ENCODE measurements at places on chromosomes 5 and 9. TPM values are rescaled to one million over a fixed set of nuclear protein-coding genes. Genes with fewer than 3 reads are reported as not detected.

DNA sequence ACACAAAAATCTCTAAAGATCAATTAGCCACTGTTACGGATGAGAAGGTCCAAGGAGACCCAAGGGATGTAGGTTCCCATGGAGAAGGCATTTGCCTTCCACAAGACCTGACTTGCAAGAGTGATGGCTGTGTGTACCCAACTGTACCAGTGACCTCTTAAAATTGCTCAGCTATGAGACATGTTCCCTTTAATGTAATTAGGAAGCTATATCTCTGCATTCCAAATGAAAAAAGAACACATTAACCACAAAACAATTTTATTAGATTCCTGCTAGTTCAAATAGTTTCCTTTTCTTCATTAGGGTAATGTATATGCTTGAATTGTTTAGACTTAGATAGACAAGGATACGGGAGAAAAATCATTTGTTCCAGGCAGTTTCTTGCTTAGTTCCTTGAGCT, 3.3 kb downstream of the OR2Y1 start:
- DNase-seq = no peak

GRCh38 chr5:58043032-58043945, 416.6 kb downstream of the PLK2 start:
- DNase-seq = no peak

DNA sequence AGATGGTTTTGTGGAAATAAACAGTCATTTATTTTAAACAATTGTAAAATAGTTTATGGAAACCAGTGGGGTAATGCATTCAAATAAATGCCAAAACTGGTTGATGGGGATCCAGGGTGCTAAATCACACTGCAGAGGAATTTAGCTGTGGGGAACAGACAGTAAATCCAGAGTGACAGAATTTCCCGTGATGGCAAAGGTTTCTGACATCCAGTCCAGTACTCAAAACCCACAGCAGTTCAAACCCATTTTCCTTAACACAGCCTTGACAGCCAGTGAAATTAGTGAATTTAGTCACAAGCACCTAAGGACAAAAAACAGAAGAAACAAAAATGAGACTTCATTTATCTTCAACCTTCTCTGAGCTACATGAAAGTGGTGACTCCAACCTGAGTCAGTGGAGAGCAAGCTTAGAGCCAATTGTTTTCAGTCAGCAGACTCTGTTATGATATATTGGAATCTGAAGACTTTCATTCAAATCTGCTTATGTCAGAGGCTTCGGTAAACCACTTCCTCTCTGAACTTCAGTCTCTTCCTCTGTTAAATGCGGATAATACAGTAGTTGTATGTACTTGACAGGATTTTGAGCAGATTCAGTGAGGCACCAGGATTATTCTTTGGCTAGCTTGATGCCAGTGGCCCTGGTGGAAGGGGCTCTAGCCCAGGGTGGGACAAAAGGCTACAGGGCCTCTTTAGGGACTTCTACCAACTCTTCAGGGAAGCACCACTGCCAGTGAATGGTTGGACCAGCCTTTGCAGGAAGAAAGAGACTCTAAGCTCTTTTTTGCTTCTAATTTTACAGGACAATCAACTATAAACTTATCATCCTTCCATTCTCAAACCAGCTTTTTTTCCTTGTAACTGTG, 185.3 kb downstream of the MAPKAP1 start:
- DNase-seq = no peak

- DNase-seq = no peak
Observed at GRCh38 chr9:34463098-34463900, 4.7 kb downstream of the DNAI1 start.

GRCh38 chr5:167699432-167699831, 592.0 kb upstream of the WWC1 start:
- DNase-seq = peak; percentile 32

DNA sequence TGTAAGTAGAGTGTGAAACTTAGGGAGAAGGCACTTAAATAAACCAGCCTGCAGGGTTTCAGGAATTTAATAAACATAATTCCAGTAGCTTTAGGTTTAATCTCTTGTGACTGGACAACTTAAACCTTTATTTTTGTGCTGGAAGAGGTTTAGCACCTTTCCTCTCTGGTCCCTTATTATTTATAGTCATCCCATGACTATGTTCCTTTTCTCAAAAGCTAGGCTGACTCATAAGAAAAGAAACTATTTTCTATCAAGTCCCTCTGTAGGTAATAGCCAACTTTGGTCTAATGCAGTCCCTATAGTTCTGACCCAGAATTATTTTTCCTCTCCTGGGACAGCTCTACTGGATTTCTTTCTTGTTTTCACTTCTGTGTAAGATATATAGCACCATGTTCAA, 588.9 kb downstream of the NR2F1-AS1 start:
- no peak for DNase-seq

- no peak for DNase-seq
Observed at GRCh38 chr5:39412721-39413394, 11.9 kb downstream of the DAB2 start.

DNA sequence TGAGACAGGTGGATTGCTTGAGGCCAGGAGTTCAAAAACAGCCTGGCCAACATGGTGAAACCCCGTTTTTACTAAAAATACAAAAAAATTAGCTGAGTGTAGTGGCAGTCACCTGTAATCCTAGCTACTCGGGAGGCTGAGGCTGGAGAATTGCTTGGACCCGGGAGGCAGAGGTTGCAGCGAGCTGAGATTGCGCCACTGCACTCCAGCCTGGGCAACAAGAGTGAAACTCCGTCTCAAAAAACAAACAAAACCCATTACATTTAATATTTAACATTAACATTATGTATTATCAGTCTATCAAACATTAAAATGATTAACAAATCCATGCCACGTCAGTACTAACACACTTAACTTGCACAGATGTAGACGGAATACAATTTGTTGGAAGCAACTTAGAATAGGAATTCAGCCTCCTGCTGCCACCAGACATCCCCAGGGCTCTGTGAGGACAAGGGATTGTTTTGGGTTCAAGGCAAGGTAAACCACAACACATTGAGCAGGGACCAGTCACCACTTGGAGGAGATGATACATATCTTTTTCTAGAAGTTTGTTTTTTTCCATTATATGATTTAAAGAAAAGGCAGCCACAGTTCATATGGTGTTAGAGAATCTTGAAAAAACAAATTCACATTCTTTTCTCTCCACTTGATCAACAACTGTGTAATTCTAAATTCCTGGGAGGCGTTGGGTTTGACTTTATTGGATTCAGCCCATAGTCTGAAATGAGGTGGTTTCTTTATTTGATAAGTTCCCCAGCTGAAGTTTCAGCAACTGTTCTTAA, 104.1 kb upstream of the BASP1 start:
- no peak for DNase-seq

GRCh38 chr5:9186069-9186468, 359.8 kb downstream of the SEMA5A start:
- no peak for DNase-seq

DNA sequence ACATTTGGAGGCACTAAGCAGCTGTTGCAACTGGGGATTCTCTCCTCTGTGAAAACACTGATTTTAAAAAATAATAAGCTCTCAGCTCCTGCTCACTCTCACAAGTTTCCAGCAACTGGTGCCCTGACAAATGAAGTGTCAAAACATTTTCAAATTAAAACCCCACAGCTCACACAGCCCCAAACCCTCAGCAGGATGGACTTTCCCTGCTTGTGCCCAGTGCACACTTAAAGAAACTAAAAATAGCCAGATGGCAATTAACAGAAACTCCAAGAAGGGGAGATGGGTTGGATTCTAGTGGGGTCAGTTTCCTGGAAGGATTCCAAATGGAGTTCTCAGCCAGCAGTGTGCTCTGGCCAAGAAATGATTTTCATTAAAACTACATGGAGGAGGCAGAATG, 163.0 kb upstream of the PUM3 start:
- DNase-seq = no peak

GRCh38 chr5:111198281-111198966, 25.8 kb upstream of the CAMK4 start:
- DNase-seq = no peak

DNA sequence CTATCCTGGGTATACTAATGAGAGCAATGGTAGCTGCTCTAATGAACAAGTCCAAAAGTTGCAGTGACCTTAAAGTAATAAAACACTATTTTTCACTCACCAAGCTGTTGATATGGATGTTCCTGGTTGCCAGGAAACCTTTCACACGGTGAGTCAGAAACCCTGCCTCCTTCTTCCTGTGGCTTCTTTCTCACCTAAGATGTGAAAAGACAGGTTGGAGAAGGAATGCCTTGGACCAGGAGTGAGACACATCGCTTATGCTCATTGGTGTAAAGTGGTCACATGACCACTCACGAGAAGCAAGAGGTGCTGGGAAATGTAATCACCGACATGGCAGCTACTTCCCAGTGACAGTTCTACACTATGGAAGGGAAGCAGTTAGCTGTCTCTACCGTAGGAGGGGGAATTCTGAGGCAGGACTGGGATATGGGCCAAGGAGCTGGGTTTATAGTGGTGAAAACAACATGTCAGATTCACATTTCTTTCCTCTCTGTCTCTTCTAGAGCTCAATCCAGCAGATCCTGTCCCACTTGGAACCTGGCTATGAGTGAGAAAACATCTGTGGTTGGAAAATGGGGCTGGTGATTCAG, 320.4 kb upstream of the KLF4 start:
- no peak for DNase-seq

- no peak for DNase-seq
Observed at GRCh38 chr9:79135681-79136415, 435.9 kb upstream of the TLE4 start.

DNA sequence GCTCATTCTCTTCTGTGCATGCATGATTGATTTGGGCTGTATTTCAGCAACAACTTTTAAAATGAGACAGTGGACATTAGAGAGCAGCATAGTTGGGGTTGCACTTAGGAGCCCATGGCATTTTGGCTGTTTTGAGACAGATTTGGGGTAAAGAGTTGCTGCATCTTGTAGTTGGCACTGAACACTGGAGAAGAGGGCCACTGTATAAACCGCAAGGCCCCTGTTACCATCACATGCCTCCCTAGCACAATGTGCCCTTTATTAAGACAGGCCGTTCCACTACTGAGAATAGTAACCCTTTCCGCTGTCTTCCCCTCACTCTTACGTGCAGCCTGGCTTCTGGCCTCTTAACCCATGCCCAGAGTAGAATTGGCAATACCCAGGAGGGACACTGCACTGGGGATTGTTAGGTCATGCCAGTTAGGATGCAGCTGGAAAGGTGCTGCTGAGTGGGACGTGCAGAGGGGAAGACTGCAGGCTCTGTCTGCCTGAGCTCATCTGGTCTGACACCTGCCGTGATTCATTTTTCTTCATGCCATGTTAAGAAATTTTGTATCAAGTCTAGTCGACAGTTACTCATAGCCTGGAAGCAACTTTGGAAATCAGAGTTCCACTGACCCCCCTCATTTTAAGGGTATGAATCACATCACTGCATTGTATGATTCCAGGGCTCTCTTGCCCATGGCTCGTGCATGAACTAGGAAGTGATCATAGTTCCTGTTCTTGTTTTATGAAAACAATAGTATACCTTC, 146.9 kb upstream of the DMRT1 start:
- no peak for DNase-seq

DNA sequence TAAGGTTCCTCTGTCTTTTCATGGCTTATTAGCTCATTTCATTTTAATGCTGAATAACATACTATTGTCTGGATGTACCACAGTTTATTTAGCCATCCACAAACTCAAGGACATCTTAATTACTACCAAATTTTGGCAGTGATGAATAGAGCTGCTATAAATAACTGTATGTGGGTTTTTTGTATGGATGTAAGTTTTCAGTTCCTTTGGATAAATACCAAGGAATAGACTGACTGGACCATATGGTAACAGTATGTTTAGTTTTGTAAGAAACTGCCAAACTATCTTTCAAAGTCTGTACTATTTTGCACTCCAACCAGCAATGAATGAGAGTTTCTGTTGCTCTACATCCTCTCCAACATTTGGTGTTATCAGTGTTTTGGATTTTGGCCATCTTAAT, 38.7 kb downstream of the SCAMP1 start:
- DNase-seq = no peak

DNA sequence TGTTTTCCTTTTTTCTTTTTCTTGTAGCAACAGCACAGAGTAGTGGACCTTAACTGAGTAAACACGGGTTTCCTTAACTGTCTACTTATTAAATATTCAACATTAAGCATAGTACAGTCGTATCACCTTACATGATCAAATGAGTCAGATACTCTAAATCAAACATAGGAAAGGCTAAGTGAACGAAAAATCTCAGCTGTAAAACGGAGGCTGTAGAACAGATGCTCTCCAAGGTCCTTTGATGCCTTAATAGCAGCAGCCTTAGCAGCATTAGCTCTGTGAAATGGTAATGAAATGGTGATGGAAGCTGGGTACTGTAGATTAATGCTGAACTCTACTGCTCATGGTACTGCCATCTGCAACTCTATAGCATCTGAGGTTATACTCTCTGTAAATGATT, 1433.3 kb upstream of the C9orf72 start:
- no peak for DNase-seq

DNA sequence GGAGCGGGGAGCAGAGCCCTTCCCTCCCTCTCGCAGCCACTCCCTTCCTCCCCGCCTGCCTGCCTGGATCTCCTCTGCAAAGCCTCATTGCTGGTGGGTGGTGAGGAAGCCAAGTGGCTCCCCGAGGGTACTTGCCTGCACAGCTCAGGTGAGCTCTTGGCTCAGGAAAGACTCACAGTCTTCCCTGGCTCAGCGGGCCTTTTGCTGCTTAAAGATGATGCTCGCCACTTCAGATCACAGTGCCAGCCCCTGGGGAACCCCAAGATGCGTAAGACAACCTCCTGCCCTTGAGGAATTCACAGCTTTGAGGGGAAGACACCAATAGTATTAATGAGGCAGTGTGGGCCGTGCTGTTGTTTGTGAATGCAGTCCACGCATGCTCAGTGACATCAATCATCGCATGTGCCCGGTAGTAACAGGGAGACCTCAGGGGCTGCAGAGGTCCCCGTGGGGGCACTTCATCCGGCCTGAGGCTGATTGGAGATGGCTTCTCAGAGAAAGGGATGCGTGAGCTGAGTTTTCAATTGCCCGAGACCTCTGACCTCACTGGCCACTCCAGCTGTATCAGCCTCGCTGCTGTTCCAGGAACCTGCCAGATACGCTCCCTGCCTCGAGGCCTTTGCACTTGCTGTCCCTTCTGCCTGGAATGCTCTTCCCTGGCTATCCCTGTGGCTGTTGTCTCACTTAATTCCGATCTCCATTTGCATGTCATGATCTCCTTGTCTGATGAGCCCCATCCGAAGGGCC, 36.8 kb downstream of the ERGIC1 start:
- no peak for DNase-seq

GRCh38 chr5:172661526-172661925, 20.5 kb downstream of the NEURL1B start:
- DNase-seq = no peak

DNA sequence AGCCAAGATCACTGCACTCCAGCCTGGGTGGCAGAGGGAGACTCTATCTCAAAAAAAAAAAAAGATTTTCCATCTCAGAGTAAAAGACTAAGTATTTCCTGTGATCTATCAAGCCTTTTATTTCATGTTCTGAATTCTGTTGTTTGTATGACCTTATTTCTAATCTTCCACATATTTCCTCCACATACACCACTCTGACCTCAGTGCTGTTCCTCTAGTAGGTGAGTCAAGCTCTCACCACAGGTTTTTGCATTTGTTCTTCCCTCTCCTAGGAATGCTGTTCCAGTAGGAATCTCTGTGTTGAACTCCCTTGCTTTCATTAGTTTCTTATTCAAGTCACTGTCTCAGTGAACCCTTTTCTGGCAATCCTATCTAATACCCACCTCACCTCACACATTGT, 68.1 kb downstream of the INVS start:
- no peak for DNase-seq

CORO2A gene
- 4.1 TPM for total RNA-seq

BHMT2 gene
- 4.1 TPM for total RNA-seq

SAXO1 gene
- 0.21 TPM for total RNA-seq

FOXI1 gene
- total RNA-seq = not detected

RHOBTB3 gene
- 282 TPM for total RNA-seq

OR1L1 gene
- not detected for total RNA-seq

All from urinary bladder (tissue), 4 donors.